ENCODE measurements at places on chromosomes 3 and 15. TPM values are rescaled to one million over a fixed set of nuclear protein-coding genes. Genes with fewer than 3 reads are reported as not detected.

HIGD2B gene
- total RNA-seq = not detected

ULK3 gene
- total RNA-seq = 23.6 TPM

- no peak for DNase-seq
Observed at GRCh38 chr3:136249091-136249490, 1.0 kb upstream of the PCCB start.

GRCh38 chr3:124429129-124429815, 301.0 kb upstream of the UMPS start:
- DNase-seq = peak; percentile 85

DNA sequence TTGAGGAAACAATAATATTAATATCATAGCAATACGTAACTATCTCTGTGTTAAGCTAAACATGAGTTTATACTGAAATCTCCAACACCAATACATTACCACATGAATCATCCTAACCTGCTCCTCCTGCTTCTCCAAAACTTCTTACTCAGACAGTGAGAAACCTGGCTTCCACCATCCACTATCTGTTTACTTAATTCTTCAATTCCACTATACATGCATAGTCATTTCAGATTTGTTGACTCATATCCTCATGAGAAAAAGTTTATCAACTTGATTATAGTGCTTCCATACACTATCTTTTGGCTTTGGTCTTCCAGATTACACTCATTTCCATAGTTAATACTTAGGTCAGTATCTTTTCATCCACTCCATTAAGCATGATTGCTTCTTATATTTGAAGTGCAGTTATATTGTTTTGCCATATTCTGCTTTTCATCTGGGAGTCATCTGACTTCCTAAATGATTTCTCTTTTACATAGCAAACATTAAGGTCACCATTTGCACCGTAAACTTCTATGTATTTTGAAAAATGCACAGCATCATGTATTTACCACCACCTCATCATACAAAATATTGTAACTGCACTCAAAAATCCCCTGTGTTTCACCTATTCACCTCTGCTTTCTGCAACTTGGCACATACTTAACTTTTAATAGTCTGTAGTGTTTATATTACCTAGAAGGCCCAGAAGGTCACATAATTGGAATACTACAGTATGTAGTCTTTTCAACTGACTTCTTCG, 970.6 kb downstream of the DIPK2A start:
- peak; percentile 82 for DNase-seq

DNA sequence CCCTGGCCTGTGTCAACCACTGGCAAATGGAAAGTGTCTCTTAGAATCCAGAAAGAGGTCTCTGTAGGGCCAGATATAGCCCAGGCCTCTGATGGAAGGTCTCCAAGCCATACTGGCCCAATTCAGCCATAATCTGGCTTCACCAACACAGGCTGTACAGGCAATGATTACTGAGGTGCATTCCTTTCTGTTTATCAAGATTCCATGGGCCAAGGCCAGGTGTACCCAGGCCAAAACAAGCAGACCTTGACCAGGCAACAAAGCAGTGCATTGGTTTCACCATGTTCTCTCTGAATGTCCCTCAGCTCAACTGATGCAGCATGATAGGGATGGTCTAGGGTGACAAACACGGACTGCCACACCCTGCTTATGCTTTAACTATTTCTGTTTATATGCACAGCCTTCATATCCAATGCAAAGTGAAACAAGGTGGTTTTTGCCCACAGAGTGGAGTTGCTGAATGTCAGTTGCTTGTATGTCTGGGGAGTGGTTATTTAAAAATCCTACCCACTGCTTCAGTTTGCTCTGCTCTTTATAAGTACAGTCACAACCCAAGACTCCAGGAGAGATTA, 25.2 kb downstream of the CCNL1 start:
- no peak for DNase-seq

DNA sequence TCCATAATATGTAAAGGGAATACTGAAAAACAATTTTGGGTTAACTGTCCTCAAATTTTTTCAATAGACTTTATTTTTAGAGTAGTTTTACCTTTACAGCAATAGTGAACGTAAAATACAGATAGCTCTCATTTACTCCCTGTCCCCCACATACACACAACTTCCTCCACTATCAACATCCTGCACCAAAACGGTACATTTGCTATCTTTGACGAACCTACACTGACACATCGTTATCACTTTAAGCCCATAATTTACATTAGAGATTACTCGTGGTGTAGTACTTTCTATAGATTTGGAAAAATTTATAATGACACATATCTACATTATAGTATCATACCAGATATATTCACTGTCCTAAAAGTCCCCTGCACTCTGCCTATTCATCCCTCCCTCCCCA, 16.9 kb upstream of the P2RY1 start:
- no peak for DNase-seq

DNA sequence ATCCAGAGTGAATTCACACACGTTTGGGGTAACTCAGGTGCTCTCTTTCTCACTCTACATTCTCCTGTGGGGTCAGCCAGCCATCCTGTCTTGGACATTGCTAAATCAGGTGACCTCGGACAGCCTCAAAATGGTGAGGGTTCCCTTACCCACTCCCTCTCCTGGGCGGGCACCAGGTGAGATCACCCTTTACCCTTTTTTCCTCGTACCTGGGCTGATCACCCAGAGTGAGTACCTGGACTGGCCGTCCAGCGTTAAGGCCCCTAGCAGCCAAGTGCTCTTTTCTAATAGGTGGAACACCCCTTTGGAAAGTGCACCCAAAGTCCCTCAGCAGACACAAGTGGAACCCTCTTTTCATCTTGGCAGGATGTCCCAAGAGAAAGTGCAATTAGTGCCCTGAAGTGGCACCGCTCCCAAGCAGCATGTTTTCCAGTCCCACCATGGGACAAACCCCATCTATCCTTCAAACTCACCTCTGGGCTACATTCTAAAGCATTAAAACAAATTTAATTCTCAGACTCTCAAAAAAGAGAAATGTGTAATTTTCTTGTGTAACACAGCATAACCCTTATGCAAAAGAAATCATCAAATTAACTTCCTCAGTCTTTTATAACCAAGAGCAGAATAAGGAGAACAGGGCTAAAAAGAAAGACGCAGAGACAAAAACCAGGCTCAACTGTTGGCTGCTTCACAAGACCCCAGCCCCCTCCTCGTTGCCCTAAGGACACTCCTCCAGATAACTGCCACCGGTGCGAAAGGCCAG, 20.7 kb downstream of the TRANK1 start:
- no peak for DNase-seq

VWA5B2 gene
- not detected for total RNA-seq

GRCh38 chr3:190217081-190217480, 96.4 kb upstream of the P3H2 start:
- DNase-seq = peak; percentile 91

DNA sequence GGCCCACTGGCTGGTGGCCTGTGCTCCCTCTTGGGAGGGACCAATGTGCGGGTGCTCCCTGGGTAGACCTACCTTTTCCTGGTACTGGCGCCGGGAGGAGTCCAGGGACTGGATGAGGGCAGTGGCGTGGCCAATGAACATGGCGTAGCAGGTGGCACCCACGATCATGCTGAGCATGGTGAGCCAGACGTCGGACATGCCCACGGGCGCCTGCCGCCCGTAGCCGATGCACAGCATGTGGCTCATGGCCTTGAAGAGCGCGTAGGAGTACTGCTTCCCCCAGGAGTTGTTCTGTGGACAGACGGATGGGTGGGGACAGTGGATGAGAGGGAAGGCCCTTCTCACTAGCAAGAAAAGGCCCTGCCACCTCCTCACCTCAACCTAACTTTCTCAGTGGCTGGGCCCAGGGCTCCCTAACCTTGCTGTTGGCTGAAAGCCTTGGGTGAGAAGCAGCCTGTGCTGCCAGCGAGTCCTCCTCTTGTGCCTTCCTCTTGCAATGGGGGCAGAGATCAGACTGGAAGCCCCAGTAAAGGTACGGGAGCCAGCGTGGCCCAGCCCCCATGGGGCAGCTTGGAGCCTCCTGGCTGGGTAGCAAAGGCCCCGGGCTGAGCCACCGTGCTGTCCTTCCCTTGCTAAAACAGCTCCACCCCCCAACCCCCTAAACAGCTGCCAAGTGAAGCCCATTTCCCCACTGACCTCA, 39.1 kb downstream of the HCN4 start:
- DNase-seq = no peak

GRCh38 chr15:52529341-52529924, 753 bp upstream of the MYO5A start:
- DNase-seq = no peak

GRCh38 chr3:37024092-37024491, 30.8 kb downstream of the MLH1 start:
- DNase-seq = no peak

FOXL2 gene
- 0.26 TPM for total RNA-seq

FBXO22 gene
- total RNA-seq = 59.8 TPM

PDZRN3 gene
- 0.79 TPM for total RNA-seq

PSTPIP1 gene
- total RNA-seq = not detected

DNA sequence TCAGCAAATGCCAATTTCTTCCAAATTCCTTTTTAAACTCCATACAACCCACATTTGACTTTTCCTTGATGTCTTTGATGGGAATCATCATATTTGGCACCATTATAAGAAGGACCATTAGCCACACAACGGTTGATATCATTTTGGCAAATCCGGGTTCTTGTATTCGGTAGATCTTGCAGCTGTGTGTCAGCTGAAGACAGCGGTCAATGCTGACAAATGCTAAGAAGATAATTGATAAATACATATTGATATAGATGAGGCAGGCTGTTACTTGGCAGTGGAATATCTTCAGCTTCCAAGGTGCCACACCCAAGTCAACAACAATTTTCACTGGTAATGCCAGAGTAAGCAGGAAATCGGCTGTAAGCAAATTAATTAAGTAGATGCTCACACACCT, 4.2 kb downstream of the GPR171 start:
- DNase-seq = no peak

- no peak for DNase-seq
Observed at GRCh38 chr3:178907081-178907480, 164.5 kb downstream of the ZMAT3 start.

GRCh38 chr3:172052405-172052804, 13.0 kb downstream of the FNDC3B start:
- no peak for DNase-seq

DNA sequence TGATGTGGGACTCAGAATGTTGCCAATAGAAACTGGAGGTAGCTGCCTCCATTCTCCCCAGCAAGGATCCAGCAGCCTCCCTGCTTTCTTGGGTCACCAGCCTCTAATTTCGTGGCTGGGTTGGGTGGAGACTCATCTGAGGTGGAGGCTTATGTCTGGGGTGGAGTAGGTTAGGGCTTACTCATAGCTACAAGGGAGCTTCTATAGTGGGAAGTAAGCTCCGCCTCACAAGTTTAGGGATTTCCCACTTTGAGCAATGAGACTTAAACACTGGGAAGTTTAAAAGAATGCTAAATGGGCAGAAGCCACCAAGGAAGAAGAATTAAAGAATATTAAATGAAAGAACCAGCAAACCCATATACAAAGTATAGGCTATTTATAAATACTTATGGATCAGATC, 63.8 kb downstream of the GJD2 start:
- DNase-seq = peak; percentile 91

DNA sequence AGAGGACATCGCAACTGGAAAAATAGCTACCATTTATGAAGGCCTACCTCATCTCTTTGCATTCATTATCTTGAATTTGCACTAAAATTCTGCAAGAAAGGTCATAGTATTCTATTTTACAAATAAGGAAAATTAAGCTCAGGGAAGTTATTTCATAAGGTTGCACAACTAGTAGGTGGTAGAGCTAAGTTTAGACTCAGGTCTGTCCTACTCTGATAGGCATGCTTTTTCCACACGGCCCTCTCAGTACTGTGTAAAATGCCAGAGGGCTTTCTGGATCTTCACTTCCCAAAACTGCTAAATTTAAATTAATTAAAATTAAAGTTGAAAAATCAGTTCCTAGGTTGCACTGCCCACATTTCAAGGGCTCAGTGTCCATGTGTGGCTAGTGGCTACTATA, 18.3 kb downstream of the MAP2K1 start:
- DNase-seq = no peak

DNA sequence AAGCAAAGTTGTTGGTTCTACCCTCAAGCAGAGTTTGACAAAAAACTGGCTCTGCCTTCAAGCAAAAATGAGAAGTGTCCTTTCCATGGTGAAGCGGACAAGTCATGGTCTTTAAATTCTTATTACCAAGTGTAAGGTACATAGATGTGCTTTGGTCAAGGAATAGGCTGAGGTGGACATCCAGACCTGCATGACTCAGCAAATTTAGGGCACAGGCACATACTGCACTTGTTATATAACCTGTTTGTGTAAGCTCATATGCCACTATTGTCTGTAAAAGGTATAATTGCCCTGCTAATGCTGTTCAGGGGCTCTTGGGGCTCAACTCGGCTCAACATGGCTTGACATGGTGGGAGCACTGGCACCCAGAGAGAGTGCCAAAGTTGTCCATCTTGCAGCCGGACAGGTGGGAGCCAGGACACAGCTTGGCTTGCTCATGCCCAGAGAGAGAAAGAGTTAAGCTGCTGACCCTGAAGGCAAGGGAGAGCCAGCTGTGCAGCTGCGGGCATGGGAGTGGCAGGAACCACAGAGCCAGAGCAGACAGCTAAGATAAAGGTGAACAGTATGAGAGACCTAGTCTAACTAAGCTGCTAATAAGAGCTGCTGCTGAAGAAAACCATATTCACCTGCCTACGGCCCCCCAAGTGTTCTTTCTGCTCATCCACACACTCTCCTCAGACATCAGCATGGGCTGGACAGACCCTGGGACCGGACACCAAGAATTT, 17.7 kb downstream of the MCCC1 start:
- DNase-seq = no peak

GRCh38 chr3:83011481-83011880, 1250.0 kb upstream of the GBE1 start:
- peak; percentile 70 for DNase-seq

GRCh38 chr15:92899601-92899947, 550 bp upstream of the CHD2 start:
- DNase-seq = no peak

ANKUB1 gene
- 0.26 TPM for total RNA-seq

DNA sequence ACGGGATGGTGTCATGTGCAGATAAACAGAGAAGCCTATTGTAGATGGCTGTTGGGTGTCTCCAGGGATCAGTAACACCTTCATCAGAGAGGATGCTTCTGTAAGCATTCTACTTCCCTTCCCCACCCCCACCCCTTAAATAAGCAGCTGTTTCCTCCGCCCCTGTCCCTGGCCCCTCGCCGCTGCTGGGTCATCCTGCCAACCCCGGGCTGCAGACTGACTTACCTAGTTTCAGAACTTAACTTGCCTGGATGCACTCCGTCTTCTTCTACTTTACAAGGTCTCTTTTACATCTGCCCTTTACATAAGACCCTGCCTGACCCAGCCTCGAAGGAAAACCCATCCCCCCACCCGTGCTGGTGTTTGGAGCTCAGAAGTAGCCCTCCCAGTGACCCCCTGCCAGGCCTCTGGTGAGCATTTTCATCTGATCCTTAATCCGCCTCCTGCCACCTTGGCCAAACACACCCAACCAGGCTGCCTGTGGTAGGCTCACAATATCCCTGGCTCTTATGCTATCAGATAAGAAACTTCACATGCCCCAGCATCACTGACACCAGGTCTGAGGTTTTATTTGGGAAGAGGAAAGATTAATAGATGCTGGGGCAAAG, 103.0 kb upstream of the HES1 start:
- DNase-seq = no peak

GABRA5 gene
- not detected for total RNA-seq

GOLGA6B gene
- not detected for total RNA-seq

GRCh38 chr3:135125171-135125801, 330.2 kb downstream of the EPHB1 start:
- peak; percentile 21 for DNase-seq

RAD51 gene
- total RNA-seq = 0.53 TPM

MESP2 gene
- total RNA-seq = 0.13 TPM

Data from bronchial epithelial cell (primary cell).